ENCODE measurements at places on chromosomes 11 and 22. TPM values are rescaled to one million over a fixed set of nuclear protein-coding genes. Genes with fewer than 3 reads are reported as not detected.

Gene PACSIN2
- total RNA-seq, result 32.9 TPM

Gene SIK2
- total RNA-seq, result 3.8 TPM

Gene MUC5AC
- not detected for total RNA-seq

Gene LRRC56
- 1.0 TPM for total RNA-seq

Gene TMPRSS6
- 10.7 TPM for total RNA-seq

Gene MCM5
- 301 TPM for total RNA-seq

Gene ARHGAP8
- 1.6 TPM for total RNA-seq

Gene GLB1L3
- 13.2 TPM for total RNA-seq

Gene DCPS
- 34.9 TPM for total RNA-seq

Gene ENTHD1
- 0.81 TPM for total RNA-seq

Gene OR52B6
- not detected for total RNA-seq

Gene TMEM258
- total RNA-seq, result 167 TPM

Data from activated naive CD4-positive, alpha-beta T cell treated with anti-CD3 and anti-CD28 coated beads for 36 hours (primary cell).